Activated CD8-positive, alpha-beta memory T cell treated with anti-CD3 and anti-CD28 coated beads for 1 hour (primary cell): ENCODE measurements at places on chromosomes 6 and 20.

- no peak for DNase-seq
Measured at GRCh38 chr20:45792317-45793118, 764 bp downstream of the DNTTIP1 start.

DNA sequence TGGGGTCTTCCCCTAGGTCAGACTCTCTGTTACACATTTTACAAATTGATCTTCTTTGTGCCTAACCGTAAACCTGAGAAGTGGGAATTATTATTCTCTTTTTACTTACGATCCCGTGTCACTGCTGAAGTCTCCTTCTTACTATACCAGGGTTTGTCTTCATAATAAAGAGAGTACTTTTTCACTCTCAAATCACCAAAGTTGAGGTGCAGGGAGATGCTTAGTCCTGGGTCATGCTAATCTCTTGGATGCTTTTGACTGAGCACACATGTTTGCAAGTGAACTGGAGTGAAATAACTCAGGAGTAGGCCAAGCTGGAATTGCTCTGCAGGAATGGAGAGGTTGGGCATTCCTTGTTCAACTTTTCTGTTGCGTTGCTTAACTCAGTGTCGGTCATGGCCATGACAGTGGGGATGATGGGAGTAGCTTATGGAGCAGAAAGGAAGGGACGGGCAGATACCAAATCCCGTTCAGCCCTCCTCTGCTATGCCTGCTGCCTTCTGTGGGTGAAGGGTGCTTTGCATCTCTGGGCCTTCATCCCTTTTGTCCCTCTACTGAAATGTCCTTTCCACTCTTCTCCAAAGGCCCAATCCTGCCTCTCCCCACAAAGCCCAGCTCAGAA, 15.2 kb upstream of the TAGAP start:
- DNase-seq = no peak

GRCh38 chr6:47915017-47915416, 133.2 kb downstream of the OPN5 start:
- no peak for DNase-seq

DNA sequence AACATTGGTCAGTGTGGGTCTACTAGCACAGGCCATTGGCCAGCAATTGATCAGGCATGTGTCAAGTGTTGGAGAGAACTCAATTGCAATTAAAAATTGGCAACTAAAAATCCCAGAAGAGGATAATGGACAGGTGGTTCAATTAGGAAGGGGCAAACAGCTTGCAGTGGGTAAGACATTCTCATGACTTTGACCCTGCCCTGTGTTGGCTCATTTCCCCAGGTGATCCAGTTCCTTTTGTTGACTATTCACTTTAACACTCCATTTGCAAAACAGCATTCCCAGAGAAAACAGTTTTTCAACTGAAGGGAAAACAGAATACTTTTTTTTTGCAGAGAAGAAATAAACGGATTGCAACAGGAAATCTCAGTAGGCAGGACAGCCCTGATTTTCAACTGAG, 28.9 kb upstream of the SCGN start:
- no peak for DNase-seq

DNA sequence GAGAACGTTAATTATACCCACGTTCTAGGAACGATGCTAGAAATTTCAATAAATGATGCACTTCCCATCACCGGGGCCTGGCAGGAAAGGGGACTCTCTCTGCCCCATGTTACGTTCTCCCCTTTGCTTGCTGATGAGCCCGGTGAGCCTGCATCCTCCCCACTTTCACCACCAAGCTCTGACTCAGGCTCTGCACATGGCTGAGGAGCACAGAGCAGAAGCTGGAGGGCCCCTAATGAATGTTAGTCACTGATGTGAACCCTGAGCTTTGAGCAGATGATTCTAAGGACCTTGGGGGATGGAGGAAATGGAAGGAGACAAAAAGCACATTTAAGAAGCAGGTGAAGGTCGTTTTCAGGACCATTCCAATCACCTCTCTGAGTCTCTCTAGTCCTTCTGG, 468.2 kb upstream of the ARID1B start:
- no peak for DNase-seq

- no peak for DNase-seq
Measured at GRCh38 chr6:16883414-16883813, 122.2 kb upstream of the ATXN1 start.

GRCh38 chr6:1873781-1874180, 264.1 kb downstream of the FOXC1 start:
- no peak for DNase-seq

GRCh38 chr20:44404204-44405181, 49.0 kb downstream of the HNF4A start:
- no peak for DNase-seq

DNA sequence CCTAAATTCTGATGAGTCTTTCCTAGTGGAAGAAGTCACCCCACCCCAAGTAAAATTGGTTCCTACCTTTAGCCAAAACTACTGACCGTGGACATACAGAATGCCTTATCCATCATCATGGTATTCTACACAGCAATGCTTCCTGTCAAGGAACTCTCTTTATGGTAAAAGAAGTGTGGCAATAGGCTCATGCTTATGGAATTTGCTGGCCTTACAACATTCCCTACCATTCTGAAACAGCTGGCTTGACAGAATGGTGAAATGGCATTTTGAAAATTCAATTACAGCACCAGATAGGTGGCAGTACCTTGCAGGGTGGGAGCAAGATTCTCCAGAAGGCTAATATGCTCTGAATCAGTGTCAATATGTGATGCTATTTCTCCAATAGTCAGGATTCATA, 41.8 kb upstream of the BACH2 start:
- DNase-seq = no peak

DNA sequence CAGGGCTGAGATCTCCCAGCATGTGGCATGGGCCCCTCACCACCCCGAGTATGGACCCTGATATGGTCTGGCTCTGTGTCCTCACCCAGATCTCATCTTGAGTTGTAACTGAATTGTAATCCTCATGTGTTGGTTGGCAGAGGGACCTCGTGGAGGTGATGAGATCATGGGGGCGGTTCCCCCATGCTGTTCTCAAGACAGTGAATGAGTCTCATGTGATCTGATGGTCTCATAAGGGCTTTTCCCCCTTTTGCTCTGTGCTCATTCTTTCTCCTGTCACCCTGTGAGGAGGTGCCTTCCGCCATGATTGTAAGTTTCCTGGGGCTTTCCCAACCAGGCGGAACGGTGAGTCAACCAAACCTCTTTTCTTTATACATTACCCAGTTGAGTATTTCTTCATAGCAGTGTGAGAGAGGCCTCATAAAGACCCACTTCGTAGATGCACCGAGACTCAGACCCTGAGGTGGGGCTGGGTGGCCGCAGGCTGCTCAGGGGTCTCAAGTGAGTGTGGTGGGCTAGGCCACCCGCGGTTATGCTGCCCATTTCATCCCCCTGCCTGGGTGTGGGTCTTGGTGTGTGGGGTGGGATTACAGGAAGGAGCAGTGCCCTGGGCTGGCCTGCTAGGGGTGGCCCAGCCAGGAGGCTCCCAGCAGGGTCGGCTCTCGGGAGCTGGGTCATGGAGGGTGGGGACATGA, 26.2 kb upstream of the GATA5 start:
- no peak for DNase-seq

GRCh38 chr6:33314943-33315792, 1.3 kb upstream of the TAPBP start:
- DNase-seq = no peak

GRCh38 chr6:36198986-36199385, 2.4 kb downstream of the BRPF3 start:
- no peak for DNase-seq

DNA sequence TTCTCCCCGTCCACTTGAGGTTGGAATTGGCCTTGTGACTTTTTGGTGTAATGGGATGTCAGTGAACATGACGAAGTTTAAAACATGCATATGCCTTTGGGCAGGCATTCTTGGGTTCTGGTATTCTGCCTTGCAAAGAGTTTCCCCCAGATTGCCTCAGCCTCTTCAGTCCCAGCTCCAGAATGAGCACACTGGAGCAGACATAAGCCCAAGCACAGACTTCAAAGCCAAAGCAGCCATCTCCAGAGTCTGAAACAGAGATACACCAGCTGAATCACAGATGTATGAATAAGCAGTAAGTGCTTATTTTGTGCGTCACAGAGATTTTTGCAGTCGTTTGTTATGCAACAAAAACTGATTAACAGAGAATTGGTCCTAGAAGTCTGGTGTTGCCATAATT, 546.0 kb downstream of the FRK start:
- DNase-seq = no peak

DNA sequence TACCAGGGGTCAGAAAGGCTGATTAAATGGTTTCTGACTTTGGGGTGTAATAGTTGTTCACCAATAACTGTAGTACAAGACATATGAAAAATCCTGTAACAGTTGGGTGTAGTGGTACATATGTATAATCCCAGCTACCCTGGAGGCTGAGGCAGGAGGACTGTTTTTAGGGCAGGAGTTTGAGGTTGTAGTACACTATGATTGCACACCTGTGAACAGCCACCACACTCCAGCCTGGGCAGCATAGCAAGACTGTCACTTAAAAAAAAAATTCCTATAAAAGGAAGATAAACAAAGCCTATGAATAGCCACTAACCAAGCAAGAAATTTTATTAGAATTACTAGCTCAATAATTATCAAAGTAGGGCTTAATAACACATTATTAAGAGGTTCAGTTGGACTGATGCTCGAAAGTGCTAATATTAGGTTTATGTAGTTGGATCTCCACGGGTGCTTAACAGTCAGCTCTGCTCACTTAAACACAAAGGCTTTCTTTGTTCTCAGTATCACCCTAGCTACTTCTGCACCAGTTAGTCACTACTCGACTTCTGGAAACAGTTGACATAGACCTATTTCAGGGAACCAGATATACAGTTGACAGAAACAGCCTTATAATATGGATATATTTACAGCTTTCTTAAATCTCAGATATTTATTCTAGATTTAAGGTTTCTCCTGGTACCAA, 113.0 kb downstream of the MTFR2 start:
- DNase-seq = no peak

DNA sequence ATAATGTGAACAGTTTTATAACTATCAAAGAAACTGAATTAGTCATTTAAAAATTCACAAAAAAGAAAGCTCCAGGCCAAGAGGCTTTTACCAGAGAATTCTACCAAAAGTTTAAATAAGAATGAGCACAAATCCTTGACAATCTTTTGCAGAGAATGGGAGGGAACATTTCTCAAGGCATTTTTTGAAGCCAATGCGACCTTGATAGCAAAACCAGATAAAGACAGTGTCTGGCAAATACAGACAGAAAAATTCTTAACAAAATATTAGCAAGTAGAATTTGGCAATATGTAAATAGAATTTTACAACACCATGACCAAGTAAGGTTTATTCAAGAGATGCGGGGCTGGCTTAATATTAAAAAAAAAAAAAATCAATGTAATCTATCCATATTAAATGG, 41.7 kb downstream of the RNF24 start:
- DNase-seq = no peak

GRCh38 chr6:31791324-31792089, 4.0 kb downstream of the VARS1 start:
- no peak for DNase-seq

DNA sequence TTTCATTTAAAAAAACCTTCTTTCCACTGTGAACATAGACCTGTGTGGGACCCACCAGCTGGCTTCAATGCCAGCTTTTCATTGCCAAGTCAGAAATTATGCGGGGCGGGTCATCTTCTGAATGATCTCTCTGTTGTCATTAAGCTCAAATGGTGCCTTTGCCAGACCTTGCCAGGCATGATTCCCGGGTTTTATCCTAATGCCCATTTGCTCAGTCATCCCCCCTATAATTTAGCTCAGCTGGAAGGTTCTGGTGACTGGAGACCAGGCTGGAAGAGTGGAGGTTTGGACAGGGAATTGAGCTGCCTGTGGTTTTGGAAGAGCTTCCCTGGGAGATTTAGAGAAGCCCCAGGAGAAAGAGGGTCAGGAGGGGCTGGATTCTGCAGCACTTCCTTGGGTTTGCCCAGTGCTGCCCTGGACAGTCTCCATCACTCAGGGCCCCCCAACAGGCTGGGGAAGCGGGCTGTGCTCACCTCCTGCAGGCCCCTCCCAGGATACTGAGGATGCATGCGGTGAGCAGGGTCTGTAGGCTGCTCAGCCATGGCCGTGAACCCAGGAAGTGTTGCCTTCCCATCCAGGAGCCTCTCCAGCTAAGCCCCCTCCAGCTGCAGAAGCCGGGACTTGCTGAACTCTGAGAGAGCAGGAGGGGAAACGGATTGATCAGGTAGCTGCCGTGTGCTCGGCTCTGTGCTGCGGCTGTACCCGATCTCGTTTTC, 273.0 kb downstream of the CDH4 start:
- no peak for DNase-seq

GRCh38 chr20:1131354-1131753, 13.0 kb downstream of the PSMF1 start:
- no peak for DNase-seq

- peak; percentile 32 for DNase-seq
Measured at GRCh38 chr20:25987073-25987927, 290.6 kb upstream of the ZNF337 start.

DNA sequence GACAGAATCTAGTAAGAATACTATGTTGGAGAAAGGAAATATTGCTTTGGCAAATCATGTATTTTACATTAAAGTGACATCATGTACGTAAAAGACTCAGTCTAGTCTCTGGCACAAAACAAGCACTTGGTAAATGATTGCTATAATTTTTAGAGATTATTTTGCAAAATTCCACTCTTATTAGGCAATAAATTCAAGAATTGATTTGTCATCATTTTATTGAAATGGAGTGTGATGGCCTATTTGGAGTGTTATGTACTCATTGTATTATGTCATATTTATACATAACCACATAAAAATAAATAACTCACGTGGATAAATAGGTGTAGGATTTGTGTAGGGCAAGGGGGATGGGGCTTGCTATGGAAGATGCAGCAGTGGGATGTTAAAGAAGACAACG, 70.0 kb upstream of the FYN start:
- no peak for DNase-seq

GRCh38 chr20:50821257-50821921, 26.5 kb downstream of the BCAS4 start:
- DNase-seq = no peak

GRCh38 chr6:105747823-105748405, 338.2 kb upstream of the PRDM1 start:
- DNase-seq = no peak

GRCh38 chr6:41818271-41819054, 31.0 kb downstream of the TOMM6 start:
- DNase-seq = no peak
